BJ (cell line): ENCODE measurements at places on chromosomes 1 and 21. TPM values are rescaled to one million over a fixed set of nuclear protein-coding genes. Genes with fewer than 3 reads are reported as not detected.

- DNase-seq: no peak
These were observed 10.9 kb upstream of the BATF3 start for GRCh38 chr1:212710566-212710965.

GRCh38 chr1:231226156-231226555 lies 14.9 kb upstream of the GNPAT start:
- DNase-seq: no peak

GRCh38 chr1:26285366-26286063 lies 5.6 kb downstream of the SH3BGRL3 start:
- no peak for DNase-seq

- no peak for DNase-seq
These were observed 36.7 kb downstream of the SLC19A1 start for GRCh38 chr21:45505416-45506021.

DNA sequence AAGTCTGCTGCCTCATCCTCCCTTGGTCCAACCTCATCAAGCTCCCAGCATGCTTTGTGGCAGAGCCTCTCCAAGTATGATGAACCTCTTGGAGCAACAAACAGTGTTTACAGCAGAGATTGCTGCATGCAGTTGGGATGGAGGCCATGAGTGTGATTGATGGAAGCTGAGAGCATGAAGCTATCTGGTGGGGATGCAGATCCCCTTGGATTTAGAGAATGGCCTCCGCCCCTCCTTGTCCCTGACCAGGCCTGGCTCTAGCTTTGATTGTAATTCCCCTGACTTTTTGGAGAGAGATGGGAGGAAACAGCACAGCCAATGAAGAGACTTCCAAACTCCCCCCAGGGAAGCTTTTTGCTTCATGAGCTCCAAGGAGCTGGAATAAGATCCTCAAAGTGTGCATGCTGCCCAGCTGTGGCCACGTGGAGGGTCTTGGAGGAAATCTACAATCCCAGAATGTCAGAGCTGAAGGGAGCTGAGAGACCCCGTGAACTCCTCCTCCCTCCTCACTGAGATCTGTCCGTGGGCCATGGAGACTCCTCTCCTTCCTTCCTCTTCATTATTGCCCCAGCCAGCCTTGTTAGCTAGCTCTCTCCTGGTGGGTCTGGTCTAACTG lies 165.3 kb upstream of the USP24 start:
- DNase-seq: no peak

GRCh38 chr1:55378582-55378981 lies 163.4 kb upstream of the USP24 start:
- no peak for DNase-seq

GRCh38 chr1:86466109-86466844 lies 2.5 kb upstream of the CLCA1 start:
- no peak for DNase-seq

GRCh38 chr1:21774835-21775549 lies 8.0 kb downstream of the USP48 start:
- DNase-seq: no peak

DNA sequence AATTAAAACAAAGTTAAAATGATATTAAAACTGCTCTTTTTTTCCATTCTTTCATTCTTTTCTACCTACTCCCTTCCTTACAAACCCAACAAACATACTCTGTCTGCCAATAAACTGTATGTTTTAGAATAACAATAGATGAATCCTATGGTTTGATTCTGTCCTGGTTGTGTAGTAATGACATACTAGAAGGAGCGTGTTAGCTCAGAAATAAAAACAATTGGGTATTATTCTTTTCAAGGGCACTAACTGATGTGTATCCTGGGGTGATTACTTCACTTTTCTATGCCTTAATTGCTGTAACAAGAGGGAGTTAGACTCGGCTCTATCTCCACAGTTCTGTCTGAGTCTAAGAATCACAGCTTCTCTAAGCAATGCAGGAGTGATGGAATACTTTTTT lies 194.4 kb downstream of the GIPC2 start:
- DNase-seq: no peak

GRCh38 chr1:80241566-80241965 lies 1235.0 kb upstream of the ADGRL4 start:
- no peak for DNase-seq

DNA sequence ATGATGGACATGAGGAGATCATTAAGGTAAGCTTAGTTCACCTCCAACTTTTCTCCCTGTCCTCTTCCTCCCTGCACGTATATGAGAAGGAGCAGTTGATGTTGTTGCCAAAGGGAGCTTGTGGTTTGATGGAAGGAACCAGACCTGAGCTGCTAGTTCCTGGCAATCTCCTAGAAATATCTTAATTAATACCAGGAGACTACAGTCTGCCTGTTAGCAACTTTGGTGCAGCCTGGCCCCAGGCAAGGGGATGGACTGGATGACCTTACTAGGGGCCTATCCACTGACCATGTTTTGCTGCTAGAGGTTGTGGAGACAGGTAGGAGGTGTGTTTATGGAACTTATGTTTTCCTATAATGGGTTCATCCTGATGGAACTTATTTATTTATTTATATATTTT lies 22.6 kb downstream of the TUFT1 start:
- DNase-seq: no peak

DNA sequence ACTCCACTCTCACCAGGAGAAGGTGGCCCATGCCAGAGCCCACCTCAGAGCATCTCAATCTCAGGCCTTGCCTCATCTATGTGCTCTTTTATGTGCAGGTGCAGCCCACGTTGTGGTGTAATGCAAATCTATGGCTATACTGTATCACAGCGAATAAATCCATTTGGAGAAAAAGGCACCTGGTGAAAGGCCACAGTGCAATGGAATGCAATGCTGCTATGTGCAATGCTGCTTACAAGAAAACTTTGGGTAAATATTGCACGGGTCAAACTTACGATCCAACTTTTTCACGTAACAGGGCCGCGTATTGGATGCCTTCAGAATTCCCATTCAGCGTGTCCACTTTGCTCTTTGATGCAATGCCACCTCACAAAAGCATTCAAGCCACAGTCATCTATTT lies 13.5 kb downstream of the ZBTB18 start:
- no peak for DNase-seq

DNA sequence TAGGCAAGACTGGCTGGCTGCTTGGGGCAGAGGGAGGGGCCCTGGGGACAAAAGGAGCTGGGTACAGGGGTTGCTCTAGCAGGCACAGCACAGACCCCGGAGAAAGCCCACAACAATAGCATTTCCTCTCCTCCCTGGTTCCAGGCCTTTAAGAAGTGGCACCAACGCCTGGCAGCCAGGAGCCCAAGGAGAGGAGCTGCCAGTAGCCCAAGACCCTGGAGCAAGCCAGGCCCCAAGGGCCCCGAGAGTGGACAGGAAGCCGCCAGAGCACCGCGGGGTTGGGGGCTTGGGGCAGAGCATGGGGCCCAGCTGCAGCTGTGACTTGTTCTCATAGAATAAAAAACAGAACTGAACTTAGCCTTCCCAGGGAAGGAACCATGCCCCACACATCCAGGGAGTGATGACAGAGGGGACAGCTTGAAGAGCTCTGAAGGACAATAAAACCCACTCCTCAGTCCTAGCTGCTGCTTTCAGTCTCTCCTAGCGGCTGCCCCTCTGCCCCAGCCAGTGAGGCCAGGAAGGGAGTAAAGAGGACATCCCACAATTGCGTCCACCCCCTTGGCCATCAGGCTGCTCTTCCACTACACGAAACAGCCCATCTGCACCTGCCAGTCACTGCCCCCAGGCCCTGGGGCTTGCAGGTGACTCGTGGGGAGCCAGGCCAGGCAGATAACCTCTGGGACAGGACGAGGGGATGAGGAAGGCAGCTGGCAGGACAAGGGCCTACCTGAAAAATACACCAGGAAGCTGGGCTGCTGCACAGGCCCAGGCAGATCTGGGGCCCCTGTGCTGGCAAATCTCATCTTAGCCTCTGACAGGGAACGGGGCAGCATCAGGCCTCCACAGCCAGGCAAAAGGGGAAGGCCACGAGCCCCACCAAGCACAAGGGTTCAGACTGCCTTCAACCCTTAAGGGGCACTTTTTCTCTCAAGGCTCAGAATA lies 16.4 kb downstream of the MTHFR start:
- DNase-seq: no peak

DNA sequence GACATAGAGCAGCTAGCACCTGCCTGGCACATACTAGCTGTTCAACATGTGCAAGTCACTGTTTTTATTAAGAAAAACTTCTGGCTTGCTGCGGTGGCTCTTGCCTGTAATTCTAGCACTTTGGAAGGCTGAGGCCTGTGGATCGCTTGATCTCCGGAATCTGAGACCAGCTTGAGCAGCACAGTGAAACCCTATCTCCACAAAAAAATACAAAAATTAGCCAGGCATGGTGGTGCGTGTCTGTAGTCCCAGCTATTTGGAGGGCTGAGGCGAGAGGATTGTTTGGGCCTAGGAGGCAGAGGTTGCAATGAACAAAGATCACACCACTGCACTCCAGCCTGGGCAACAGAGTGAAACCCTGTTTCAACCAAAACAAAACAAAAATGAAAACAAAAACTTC lies 27.7 kb upstream of the C8B start:
- no peak for DNase-seq

GRCh38 chr1:19689856-19690255 lies 25.2 kb downstream of the HTR6 start:
- DNase-seq: no peak

ORC1 gene
- polyA plus RNA-seq: 2.8 and 3.1 TPM in 2 replicates

KCNJ9 gene
- not detected in 2 replicates for polyA plus RNA-seq

PRDM2 gene
- 9.6 and 11.6 TPM in 2 replicates for polyA plus RNA-seq
